ENCODE measurements at places on chromosomes 13 and 19.

DNA sequence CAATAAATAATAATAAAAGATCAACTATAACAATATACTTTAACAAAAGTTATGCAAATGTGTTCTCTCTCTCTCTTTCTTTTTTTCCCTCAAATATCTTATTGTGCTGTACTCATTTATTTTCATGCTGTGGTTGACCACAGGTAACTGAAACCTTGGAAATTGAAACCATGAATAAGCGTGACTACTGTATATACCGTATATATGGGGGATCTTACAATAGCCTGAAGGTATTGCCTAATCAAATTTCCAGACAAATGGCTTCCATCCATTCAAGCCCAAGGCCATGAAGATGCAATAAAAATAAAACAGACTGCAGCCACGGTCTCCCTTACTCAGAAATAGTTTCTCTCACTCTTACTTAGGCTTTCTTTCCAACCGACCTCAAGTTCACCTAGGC, 98.3 kb downstream of the SLITRK6 start:
- no peak for DNase-seq

DNA sequence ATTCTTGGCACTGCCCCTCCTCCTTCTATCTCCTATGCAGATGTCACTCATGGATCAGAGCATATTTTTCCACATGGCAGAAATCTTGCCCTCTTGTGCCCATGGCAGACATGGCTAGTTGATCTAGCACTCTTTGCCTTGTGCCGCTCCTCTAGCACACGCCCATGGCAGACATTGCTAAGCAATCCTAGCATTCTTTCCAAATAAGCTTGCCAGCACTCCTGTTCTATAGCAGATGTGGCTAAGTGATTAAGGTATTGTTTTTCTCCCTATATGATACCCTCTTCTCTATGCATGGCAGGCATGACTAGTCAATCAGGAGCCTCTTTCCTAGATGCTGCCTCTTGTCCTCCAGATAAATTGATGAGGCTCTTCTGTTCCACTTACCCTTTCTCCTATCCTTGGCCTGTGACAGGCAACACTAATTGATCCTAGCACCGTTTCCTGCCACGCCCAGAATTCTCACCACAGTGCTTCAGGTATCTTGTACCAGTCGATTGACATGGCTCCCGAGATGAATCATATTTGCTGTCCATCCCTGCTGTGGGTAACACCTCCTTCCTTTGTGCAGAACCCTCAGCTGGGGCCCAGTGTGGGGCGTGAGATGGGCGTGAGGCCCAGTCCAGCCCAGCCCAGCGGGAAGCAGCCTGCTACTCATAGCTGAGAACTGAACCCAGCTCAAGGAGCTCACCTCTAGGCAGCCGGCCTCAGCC, 26.9 kb downstream of the TMED1 start:
- DNase-seq: no peak

GRCh38 chr13:110403721-110404120, 96.6 kb downstream of the COL4A2 start:
- DNase-seq: no peak

GRCh38 chr19:15452111-15453047, 2.6 kb upstream of the WIZ start:
- no peak for DNase-seq

GRCh38 chr19:54949412-54949811, 2.1 kb upstream of the NLRP7 start:
- no peak for DNase-seq

- DNase-seq: no peak
Measured at GRCh38 chr19:31073485-31074198, 275.6 kb downstream of the TSHZ3 start.

DNA sequence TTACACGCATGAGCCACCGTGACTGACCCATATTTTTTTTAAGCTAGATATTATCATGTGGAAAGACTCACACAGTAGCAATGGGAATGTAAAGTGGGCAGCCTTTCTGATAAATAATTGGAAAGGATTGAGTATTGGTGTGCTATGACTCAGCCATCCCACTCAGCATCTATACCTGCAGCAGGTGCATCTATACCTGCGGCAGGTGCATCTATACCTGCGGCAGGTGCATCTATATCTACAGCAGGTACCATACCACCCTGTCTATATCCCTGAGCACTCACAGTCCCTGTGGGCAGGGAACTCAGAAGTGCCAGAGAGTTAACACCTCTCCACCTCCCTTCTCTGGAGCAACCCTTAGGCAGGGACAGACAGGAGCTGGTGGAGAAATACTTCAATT, 5.2 kb upstream of the LRRC8E start:
- no peak for DNase-seq

- no peak for DNase-seq
Measured at GRCh38 chr13:86579662-86580061, 780.4 kb upstream of the SLITRK6 start.

DNA sequence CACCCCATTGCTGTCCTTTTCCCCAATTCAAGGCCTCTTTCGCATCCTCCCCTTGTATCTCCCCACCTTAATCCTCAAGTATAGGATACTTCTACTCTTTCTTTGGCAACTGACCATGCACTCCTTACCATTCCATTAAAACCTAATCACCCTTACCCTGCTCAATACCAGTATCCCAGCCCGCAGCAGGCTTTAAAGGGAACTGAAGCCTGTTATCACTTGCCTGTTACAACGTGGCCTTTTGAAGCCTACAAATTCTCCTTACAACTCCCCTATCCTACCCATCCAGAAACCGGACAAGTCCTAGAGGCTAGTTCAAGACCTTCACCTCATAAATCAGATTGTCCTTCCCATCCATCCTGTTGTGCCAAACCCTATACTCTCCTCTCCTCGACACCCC, 16.2 kb upstream of the OR10H1 start:
- no peak for DNase-seq

DNA sequence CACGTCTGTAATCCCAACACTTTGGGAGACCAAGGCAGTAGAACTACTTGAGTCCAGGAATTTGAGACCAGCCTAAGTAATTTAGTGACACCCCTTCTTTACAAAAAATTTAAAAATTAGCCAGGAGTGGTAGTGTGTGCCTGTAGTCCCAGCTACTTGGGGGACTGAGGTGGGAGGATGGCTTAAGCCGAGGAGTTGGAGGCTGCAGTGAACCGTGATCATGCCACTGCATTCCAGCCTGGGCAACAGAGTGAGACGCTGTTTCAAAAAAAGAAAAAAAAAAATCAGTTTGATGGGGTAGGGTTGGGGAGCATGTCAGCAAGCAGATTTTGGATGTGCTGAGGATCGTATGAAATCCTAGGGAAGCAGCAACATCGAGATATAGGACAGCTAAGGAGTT, 4.2 kb downstream of the CEACAM19 start:
- DNase-seq: no peak

DNA sequence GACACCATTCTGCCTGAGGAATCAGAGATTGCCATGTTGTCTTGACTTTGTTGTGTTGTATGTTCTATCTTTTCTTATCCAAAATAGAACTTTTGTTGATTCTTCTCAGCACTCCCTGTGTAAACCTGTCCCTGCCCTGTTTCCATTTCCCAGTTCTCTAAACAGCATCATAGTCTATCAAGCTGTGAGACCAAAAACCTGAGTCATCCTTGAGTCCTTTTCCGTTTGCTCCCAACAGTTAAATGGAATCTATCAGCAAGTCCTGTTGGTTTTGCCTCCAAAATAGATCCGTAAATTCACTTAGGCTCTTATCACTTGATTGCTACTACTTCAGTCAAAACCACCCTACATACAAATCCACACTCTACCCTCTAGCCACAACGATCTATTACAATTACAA, 667.1 kb downstream of the PCDH9 start:
- DNase-seq: no peak

DNA sequence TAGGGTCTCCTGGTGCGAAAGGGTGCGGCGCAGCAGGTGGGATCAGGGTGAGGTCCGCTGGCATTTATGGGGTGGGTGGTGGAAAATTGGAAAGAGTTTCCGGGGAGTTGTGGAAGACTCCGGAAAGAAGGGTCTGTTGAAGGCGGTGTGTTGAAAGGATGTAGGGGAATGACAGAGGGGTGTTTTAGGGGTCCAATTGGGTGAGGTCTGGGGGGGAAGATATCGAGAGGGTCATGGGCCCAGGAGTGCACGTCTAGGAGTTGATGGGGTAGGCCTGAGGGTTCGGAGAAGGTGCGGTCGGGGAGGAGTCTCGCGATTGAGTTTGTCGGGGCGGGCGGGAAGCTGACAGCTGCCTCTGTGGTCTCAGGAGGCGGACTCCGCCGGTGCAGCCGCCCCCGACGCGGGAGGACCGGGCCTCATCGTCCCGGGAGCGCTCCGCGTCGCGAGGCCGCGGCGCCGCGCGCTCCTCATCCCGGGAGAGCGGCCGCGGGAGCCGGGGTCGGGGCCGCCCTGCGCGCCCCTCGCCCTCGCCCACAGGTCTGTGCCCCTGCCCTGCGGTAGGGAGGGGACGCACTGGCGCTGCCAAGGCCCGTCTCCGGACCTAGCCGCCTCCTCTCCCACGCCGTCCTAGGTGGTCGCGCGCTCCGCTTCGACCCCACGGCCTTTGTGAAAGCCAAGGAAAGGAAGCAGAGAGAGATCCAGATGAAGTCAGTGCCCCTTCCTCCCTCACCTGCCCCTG, 7.0 kb downstream of the PGLYRP1 start:
- DNase-seq: no peak

DNA sequence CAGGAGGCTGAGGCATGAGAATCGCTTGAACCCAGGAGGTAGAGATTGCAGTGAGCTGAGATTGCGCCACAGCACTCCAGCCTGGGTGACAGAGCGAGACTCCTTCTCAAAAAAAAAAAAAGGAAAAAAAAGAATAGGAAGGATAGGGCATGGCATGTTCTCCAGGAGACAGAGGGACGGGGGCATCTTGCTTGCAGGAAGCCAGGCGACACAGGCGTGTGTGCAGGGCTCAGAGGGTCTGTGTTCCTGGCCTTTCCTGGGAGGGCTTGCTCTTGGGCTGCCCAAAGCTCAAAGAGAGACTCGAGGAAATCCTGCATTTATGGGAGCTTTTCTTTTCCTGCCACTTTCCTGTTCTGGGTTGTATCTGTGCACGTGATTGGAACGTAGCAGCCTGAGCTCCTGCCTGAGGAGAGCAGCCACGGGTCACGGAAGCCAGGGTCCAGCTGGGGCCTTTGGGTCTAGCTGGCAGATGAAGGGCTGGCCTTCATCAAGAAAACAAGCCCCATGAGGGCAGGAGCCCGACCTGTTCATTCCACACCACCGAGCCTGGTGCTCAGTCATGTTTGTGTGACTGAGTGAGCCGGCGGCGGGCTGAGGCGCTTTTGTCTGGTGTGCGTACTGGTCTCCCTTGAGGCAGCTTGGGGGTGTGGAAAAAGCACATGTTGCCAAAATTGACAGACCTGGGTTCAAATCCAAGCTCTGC, 44.5 kb downstream of the CAPN12 start:
- no peak for DNase-seq

GRCh38 chr19:2302319-2303210, 5.4 kb downstream of the LINGO3 start:
- DNase-seq: no peak

DNA sequence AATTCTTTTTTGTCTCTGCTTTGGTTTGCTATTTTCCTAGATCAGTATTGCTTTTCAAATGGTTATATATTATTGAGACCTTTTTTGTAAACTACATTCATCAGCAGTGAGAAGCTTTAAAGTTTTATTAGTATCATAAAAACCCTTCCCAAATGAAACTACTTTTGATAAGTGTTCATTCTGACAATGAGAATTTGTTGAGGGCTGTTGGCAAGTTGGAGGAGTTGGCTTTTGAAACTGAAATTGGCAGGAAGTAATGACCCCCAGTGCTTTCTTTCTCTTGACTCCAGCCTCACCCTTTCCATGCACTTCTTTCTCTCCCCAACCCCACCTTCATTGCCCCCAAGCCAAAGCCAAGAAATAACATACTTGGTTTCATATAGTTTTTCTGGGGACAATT, 113.8 kb downstream of the ZIC5 start:
- DNase-seq: no peak

DNA sequence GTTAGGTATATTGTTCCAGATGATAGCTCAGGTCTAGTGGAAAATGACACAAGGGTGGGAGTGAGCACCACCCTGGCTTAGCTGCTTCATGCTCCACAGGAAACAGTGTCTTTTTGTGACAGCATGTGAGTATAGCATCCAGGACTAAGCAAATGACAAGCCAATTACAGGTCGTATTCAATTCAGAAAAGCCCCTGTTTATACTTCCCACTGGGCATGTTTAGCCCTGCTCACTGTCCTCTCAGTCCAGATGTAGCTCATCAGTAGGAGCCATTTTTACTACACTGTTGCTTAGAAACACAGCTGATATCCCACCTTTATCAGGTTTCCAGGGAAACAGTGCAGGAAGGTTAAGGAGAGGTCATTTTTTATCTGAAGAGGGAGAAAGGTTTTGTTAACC, 8.0 kb downstream of the ABHD13 start:
- no peak for DNase-seq

DNA sequence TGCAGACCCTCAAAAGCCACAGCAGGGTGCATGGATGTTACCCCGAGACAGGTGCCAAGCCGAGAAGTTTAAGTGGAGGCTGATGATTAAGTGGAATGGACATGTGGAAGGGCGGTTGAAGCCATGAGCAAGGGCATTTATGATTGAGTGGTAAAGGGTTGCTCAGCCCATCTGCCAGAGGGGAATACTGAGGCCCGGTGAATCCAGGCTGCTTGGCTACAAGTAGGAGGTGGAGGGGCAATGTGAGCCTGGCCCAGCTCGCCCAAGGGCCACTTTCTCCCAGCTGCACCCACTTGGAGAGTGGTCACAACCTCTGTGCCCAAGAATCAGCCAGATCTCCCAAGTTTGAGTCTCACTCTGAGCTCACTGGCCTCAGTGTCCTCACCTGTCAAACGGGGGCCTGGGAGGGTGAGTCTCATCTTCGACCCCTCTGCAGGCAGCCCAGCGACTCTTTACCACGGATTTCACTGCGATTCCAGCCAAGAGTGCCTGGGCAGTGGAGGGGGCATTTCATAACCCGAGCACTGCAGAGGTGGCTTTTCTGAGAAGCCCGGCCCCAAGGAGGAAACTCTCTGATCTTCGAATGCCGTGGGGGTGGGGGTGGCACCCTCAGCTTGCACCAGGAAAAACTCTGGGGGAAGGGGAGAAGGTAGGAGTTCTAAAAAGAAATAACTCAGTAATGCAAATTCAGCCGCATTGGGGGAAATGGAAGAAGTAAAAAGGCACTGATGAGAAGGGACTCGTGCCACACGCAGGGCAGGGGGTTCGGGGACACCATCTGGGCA, 62.9 kb upstream of the KLF2 start:
- DNase-seq: no peak

GRCh38 chr13:28055357-28055756, 45.0 kb downstream of the FLT3 start:
- DNase-seq: no peak

Measured in stimulated activated CD8-positive, alpha-beta memory T cell treated with anti-CD3 and anti-CD28 coated beads, Interleukin-12 subunit alpha, Interleukin-12 subunit beta, amount 100 ng/mL, for 1 hour (primary cell).